ENCODE measurements at places on chromosomes 13 and 19.
A peak's percentile ranks its signal among the peaks of the same experiment; 100 is the strongest.

- DNase-seq, result no peak
Measured at GRCh38 chr13:27792393-27793218, at the start of gene GSX1. Gene GSX1, plus strand, starts transcription at chr13:27792483. Its CDS starts 208 bp downstream, at chr13:27792691.

DNA sequence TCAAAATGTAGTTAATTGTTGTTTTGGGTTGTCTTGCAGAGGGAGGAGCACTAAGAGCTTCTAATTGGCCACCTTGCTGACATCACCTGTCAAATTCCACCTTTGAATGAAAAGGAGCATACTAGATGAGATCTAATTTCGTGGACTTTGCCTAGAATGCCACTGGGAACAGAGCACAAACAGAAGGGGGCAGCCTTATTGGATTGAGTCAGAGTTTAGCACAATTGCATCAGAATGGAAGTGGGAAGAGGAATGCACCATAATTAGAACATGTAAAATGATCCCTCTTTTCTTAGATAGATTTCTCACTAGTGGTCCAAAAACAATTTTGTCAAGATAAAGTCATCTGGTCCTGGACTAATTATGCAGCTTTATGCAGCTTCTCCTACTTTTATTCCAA is 1552.2 kb downstream of the PCDH9 start:
- no peak for DNase-seq

DNA sequence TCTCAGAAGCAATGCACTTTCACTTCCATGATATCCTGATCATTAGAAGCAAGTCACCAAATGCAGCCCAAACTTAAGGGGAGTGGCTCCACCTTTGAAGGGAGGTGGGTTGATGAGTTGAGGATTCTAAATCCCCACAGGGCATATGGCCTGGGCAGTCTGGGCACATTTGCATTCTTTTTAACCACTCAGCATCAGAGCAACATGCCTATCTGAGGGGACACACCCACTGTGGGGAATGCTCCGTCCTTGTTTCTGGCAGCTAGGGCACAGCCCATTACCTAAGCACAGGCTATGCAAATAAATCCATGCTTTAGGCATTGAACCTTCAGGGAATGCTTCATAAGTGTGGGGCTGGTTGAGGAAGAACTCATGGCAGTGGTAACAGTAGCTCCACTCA is 12.3 kb upstream of the SACS start:
- DNase-seq, result no peak

DNA sequence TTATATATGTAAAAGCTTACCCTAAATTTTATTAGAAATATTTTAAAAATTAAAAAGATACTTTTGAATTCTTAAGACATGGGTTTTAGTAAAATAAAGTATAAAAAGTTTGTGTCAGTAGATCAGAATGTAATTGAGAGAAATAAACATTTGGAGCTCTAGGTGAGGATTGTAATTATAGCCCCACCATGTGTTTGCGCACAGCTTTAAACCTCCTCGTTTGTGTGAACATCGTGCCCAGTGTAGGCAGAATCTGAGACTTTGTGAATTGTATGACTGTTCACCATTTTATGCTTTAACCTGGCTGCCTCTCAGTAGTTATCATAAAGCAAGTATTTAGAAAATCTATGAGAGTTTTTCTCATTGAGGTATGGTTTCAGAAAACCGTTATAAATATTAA is 29.1 kb downstream of the CUL4A start:
- DNase-seq, result no peak

- DNase-seq, result no peak
Measured at GRCh38 chr13:32663660-32664059, 77.4 kb downstream of the PDS5B start.

GRCh38 chr13:45411221-45411620 is 7.0 kb downstream of the SLC25A30 start:
- DNase-seq, result no peak

DNA sequence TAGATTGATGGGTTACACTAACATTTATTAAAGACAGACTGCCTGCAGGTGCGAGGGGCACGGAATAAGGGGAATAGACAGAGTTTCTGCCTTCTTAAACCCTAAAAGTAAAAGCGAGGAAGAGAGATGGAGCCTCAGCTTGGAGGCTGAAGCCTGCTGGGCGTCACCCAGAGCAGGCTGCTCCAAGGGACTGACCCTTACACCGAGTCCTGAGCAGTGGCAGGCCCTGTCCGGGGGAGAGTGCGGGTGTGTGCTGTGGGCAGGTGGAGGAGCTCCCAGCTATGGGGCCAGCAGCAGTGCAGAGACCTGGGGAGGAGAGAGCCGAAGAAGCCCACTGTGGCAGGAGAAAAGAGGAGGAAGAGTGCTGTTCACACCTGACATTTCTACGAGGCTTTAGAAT is 86.4 kb downstream of the SOX1 start:
- DNase-seq, result no peak

GRCh38 chr19:590396-590745 is 690 bp downstream of the HCN2 start:
- no peak for DNase-seq

DNA sequence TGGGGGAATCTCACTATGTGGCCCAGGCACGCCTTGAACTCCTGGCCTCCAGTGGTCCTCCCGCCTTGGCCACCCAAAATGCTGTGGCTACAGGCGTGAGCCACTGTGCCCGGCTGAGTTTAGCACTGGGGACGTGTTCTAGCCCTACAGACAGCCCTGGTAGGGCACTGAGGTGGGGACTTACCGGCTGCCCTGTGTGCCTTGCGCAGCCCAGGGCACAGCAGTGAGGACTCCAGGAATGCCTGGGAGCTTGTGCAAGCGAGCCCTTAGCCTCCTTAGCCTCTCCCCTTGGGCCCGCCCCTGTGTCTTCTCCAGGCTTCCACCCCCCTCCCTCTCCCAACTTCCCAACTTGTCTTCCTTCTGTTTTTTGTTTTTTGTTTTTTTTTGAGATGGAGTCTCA is 21.0 kb downstream of the CCNE1 start:
- DNase-seq, result no peak

- no peak for DNase-seq
Measured at GRCh38 chr19:51194527-51195315, 30.2 kb upstream of the CD33 start.

- DNase-seq, result no peak
Measured at GRCh38 chr13:78662467-78662866, 3.5 kb upstream of the OBI1 start.

GRCh38 chr13:63184693-63185092 is 1769.0 kb upstream of the PCDH20 start:
- peak; percentile 14 for DNase-seq

- no peak for DNase-seq
Measured at GRCh38 chr19:2055931-2056836, 5.1 kb upstream of the MKNK2 start.

- DNase-seq, result no peak
Measured at GRCh38 chr13:38262211-38262610, 87.4 kb upstream of the UFM1 start.

GRCh38 chr13:113051641-113052040 is 54.0 kb upstream of the F7 start:
- no peak for DNase-seq

GRCh38 chr13:75645141-75645540 is 9.0 kb downstream of the LMO7 start:
- DNase-seq, result no peak

DNA sequence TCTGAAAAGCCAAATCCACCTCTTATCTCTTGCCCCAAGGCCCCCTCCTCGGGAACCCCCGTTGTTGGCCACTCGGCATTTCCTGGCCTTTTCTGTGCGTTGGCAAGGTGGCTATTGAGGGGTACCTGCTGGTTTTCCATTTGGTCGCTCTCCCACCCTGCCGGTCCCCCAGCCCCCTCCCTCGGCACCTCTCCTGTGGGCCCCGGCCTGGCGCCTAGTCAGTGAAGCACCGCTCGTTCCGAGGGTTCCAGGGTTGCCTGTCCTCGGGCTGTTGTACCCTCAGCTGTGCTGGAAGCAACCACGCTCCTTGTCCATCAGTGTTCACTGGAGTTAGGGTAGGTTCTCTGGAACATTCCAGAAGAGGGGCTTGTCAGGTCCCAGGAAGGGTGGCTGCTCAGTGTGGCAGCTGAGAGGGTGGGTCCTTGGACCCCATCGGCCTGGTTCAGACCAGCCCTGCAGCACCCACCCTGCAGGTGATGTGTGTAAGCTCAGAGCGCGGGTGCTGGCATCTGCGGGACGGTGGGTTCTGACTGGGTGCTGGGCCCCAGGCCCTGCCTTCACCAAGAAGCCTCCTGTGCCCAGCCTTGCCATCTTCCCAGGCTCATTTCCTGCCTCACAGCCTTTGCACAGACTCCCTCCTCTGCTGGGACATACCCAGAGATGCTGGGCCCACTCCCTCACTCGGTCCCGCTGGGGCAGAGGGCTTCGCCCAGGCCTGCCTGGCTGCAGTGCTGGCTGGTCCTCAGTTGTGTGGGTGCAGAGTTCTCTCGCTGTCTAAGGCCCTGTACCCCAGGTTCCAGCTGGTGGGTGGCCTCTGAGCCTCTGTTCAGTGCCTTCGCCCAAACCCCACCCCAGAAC is 21.3 kb downstream of the NKPD1 start:
- DNase-seq, result no peak

GRCh38 chr13:27193496-27193895 is 21.9 kb upstream of the USP12 start:
- DNase-seq, result no peak

DNA sequence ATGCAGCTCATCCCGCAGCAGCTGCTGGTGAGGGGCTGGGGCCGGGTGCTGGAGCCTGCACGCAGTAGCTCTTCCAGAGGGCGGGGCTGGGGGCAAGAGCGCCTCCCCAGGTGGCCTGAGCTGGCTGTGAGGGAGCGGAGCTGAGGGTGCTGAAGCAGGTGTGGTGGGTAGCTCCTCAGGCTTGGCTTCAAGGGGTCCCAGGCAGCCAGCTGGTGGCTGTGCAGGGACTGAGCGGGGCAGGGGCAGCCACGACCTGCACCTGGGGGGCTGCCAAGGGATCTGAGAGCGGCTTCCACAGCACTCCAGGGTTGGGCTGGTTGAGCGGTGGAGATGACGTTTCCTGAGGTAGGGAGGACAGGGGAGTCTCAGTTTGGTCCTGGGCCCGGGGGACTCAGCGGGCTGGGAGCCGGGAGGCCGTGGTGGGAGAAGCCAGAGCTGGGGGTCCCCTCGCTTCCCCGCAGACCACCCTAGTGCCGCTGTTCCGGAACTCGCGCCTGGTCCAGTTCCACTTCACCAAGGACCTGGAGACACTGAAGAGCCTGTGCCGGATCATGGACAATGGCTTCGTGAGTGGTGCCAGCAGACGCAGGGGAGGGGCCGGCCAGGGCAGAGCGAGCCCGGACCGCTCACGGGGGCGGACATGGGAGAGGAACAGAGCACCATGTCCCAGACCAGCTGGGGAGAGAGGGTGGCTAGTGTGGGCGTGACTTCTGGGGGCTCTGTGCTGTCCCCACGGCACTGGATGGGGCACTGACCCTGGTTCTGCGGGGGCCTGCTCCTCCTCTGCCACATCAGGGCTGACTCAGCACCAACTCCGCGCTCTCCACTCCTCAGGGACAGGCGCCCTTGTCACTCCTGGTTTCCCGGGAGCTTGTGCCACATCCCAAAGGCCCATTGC is 7.4 kb downstream of the PTOV1 start:
- no peak for DNase-seq

GRCh38 chr19:49120325-49120683 is 960 bp downstream of the PPFIA3 start:
- no peak for DNase-seq

- no peak for DNase-seq
Measured at GRCh38 chr19:6967967-6968366, 53.3 kb downstream of the MBD3L2B start.

- DNase-seq, result no peak
Measured at GRCh38 chr13:51167393-51168191, 54.6 kb upstream of the FAM124A start.

- no peak for DNase-seq
Measured at GRCh38 chr19:407511-408440, 1.2 kb downstream of the C2CD4C start.

- DNase-seq, result no peak
Measured at GRCh38 chr13:49258089-49258796, 10.5 kb downstream of the CDADC1 start.

- DNase-seq, result no peak
Measured at GRCh38 chr19:27738569-27739193, 1474.3 kb downstream of the UQCRFS1 start.

DNA sequence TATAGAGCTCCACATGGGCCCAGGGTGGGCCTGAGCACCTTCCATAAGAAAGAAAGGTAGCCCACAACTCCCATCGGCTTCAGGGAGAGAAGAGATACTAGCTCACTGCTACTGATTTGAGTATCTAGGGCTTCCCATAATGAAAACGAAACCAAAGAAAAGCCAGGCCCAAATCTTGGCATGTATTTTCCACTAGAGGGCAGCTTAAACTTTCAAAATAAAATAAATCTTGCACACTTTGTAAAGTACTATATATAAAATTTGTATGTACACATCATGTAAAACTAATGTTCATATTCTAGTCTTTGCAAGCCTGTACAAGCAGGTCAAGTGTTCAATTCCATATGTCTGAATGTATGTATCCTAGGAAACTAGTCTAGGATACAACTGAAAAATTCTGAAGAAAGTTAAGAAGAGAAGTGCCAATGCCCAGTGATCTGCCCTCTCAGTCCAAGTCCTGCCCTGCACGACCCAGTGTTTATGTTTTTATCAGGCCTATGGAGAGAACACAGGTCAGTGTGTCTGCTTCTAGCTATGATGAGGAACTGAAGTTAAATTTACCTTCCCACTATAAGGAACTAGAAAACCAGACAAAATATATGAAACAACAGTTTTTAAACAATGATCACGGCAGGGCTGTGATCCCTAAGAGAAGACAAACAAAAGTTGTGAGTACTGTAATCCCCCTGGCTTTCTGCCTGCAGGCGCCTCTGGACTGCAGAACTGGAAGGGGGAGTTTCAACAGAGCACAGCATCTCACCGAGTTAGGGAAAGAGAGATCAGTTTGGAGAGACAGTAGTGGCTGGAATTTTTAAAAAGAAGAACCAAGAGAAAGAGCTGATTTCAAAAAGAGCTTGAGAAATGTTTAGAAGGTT is 475.7 kb downstream of the UQCRFS1 start:
- DNase-seq, result peak; percentile 46

DNA sequence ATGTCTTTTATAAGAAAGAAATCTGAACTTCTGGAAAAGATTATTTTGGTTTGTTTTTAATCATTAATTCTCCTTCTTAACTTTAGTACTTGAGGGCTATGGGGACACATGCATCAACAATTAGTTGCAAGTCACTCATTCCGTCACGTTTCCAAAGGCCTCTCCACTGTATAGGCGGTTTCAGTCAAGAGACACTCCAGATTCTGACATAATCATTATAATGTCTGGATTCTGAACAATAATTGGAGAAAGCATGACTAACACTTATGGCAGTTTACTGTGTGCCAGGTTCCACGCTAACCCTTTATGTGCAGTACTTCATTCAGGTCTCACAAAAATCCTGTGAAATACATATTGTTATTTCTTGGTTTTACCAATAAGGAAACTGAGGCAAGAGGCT is 71.9 kb downstream of the TNFRSF19 start:
- DNase-seq, result no peak

Measured in H54 (cell line).